ENCODE measurements at places on chromosomes 2 and 18.

DNA sequence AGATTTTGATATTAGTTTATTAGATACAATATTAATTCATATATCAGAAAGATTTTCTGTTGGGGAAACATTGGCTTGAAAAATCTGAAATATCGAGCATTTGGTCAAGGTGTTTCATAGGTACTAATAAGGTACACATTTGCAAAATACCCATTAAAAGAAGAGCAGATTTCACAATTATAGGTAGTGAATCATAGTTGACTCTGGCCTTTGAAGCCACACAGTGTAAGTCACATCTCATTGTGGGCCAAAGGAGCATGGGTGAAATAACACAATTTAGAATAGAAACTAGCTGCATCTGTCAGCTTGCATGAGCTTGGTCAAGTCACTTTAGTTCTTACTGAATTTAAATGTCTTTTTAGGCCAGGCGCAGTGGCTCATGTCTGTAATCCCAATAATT, 4.9 kb downstream of the KDM3A start:
- no peak for DNase-seq

DNA sequence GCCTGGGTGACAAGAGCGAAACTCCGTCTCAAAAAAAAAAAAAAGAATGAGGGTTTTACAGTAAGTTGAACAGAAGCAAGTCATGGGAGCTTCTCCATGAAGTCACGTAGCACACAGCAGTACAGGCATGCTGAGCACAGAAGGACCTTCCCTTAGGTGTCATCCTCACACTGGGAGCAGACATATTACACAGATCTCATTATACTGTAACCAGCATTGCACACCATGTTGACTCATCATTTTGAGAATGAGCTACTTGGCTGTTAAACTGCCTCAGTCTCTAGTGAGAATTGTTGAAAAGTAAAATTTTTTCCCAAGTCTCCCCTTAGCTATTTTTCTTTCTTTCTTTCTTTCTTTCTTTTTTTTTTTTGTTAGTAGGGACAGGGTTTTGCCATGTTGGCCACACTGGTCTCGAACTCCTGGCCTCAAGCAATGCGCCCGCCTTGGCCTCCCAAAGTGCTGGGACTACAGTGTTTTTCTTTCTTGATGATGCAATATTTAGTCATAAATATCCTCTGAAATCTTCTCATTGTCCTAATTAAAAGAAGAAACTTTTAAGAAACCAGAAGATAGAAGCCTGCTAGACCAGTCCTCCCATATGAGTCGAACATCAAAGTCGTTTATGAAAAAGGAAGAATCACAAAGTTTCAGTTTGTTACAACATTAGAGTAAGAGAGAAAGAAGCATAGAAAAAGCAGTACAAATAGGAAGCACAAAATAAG, 37.9 kb upstream of the PPP1CB start:
- DNase-seq = no peak

- no peak for DNase-seq
These were observed 384.2 kb downstream of the DSC3 start for GRCh38 chr18:30658306-30658705.

- no peak for DNase-seq
These were observed 143.6 kb downstream of the SPP2 start for GRCh38 chr2:234193977-234194563.

GRCh38 chr2:119836455-119837142, 76.9 kb downstream of the PTPN4 start:
- no peak for DNase-seq

- no peak for DNase-seq
These were observed 589.0 kb upstream of the ACVR2A start for GRCh38 chr2:147255812-147256211.
